ENCODE measurements at places on chromosomes 6 and 20.

DNA sequence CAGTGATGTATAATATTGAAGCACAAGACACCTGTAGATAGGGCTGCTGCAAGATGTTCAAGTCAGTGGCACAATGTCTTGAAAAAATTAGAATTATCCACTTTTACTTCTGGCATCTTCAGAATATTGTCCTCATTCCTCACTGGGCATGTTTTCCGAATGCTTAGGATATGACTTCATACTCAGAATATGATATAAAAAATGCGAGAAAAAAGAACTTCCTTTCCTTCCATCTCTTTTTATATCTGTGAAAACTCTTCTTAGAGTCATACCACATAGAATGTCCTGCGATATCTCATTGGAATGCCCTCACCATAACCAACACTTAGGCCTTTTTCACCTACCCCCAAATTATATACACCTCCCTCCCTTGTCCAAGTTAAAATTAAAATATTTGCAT is 4.6 kb downstream of the MAS1L start:
- DNase-seq, result no peak

DNA sequence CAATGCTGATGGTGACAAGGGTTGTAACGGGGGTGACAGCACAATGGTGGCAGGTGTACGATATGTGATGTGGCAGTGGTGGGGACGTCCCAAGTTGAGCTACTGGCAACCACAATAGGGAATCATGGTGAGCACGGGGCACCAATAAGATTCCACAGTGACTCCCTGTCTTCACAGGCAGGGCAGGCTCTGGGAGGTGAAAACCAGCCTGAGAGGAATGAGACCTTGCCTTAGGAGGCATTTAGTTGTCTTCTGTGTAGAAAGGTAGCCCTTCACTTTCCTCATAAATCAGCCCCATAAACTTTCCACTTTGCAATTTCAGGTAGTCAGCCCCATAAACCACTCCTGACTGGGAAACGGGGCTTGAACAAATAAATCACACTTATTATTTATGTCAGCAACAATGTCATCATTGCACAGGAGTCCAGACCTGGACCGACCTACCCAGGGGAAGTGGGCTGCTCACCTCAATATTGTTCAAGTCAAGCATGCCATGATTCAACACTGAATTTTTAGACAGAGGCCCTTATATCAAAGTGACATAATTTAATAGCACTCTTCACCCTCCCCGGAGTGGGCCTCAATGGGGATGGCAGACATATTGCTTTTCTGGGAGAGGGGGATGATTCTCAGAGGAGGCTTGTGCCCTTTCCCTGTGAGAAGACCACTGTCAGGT is 150.8 kb downstream of the CDC5L start:
- no peak for DNase-seq

- no peak for DNase-seq
Measured at GRCh38 chr20:56606174-56606945, 22.7 kb upstream of the TFAP2C start.

DNA sequence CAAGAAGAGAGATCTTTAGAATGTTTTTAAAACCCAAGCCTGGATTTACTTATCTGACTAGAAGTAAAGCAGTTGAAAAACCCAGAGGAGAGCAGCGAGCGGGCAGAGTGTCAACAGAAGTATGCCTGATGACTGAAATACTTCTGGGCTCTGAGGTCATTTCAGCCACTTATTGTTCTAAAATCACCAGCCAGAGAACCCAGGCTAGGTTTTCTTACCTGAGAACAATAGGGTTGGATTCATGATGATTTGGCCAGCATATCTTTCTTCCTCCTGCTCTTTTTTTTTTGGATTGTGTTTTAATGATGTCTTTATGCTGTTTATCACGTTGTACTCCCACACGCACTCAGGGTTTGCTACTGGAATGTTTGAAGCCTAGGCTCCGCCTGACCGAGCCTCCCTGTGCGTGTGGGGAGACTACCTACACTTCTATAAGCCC is 63.0 kb upstream of the KIF25 start:
- no peak for DNase-seq

DNA sequence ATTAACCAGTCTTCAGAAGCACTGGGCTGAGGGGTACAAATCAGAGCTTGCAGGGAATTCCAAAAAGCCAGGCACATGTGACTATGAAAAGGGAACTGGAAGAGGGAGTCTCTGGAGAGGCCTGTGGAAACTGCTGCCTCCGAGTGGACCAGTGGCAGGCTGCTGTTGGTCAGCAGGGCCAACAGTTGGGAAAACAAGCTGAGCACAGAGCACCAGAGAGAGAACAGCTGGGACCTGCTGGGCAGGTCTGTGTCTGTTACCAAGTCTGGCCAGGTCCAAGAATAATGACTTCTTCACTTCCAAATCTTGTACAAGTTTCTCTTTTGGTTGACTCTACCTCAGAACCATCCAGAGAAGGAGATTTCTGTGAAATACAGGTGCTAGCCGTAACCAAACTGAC is 81.4 kb downstream of the LIN28B start:
- no peak for DNase-seq

DNA sequence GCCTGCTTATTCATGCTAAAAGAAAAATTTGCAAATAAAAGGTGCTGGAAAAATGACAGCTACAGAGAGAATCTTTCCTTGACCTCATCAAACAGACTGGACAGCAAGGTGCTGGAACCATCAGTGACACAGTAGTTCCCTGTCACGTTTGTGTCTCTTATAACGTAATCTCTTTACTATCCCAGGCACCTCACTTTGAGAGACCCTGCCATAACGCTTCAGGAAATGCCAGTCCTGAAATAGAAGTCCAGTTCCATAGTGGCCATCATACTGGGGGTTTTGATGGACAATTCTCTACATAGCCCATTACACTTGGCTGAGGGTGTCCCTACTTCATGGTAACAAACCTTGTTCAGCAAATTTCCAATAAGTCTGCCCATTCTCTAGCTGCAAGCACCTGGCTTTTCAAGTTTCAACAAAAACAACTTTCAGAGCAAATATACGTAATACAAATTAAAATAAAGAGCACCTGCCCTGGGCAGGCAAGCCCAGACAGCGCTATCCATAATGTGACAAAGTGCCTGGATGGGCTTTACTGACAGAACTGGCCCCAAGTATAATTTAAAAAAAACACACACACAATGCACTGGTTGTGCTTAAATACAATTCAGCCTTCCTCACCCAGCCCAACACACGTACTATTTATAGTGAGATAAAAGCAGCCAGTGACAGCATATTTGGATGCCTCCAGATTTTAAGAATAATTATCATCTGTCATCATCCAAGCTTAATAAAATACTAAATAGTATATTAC is 38.7 kb downstream of the CNKSR3 start:
- DNase-seq, result no peak

- no peak for DNase-seq
Measured at GRCh38 chr6:135383766-135384165, 113.8 kb downstream of the AHI1 start.

- no peak for DNase-seq
Measured at GRCh38 chr20:22611636-22612035, 27.3 kb upstream of the FOXA2 start.

- DNase-seq, result no peak
Measured at GRCh38 chr6:130324657-130325056, 41.2 kb upstream of the TMEM200A start.

- no peak for DNase-seq
Measured at GRCh38 chr6:43407296-43407695, 20.0 kb upstream of the ABCC10 start.

DNA sequence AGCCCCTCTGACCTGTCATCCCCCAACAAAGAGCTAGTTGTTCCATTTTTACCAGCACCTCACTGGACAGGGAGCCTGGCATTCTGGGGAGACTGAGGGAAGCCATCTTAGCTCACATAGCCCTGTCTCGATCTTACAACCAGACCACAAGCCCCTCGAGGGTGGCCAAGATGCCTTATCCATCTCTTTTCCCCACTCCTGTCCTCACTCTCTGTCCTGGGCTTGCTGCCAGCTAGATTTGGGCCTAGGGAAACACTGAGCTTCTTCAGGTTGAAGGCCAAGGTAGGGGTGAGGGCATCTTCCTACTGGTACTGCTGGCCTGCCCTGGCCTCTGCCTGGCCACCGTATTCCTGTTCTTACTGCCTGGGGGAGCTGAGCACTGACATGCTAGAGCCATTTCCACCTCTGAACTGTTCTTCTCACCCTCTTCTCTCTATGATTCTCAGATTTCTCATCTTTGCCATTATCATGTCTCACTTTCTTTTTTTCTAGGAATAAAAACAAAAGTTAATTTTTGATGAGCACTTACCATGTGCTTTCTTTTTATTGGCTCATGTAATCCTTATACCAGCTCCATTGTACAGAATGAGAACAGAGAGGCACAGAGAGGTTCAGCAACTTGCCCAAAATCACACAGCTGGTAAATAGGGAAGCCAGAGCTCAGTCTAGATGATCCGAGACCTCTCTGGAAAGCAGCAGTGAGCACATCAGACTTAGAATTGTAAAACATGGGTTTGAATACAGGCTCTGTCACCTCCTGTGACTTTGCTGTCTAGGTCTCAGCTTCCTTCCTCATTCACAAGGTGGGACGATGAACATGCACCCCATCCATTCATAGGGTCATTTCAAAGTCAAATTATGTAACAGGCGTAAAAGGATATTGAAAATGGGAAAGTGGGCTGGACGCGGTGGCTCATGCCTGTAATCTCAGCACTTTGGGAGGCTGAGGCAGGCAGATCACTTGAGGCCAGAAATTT is 28.7 kb downstream of the FGD2 start:
- no peak for DNase-seq

DNA sequence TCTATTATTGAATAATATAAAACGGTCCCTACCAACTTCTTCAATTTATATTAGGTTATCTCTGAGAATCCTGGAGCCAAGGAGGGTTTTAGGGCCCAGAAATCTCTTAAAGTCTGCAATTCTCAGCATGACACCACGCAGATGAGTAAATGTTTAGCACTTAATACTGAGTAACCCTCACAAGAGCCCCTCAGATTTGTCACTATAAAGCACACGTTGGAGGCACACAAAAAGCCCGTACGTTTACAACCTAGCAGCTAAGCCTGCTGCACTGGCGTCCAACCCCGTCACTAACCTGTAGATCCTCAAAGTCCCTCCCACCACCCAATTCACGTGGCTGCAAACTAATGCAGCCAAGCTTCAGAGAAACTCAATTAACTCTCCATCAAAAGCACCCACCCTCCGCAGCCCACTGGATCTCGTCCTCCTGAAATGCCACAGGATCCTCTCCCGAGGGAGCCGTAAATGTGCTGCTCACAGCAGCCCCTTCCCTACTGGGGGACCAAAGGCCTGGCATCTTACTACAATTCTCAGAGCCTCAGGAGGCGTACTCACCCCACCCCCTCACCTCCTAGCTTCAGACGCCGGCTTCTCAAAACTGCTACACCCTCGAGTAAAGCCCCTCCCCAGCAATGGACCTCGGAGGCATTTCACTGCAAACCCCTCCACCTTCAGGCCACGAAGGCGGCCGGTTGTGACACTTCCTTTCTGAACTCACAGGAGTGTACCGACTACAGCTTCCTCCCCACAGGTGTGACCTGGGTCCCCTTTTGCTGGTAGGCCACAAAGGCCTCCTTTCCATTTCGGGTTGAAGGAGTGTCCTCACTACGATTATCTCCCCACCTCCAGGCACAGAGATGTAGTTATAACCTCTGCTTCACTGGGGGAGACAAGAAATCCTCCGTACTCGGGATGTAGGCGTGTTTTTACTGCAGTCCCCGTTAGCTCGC is 909 bp downstream of the CPNE1 start:
- no peak for DNase-seq

GRCh38 chr6:158149641-158150040 is 18.4 kb downstream of the SERAC1 start:
- no peak for DNase-seq

- DNase-seq, result no peak
Measured at GRCh38 chr20:15889061-15889460, 684.2 kb downstream of the KIF16B start.

DNA sequence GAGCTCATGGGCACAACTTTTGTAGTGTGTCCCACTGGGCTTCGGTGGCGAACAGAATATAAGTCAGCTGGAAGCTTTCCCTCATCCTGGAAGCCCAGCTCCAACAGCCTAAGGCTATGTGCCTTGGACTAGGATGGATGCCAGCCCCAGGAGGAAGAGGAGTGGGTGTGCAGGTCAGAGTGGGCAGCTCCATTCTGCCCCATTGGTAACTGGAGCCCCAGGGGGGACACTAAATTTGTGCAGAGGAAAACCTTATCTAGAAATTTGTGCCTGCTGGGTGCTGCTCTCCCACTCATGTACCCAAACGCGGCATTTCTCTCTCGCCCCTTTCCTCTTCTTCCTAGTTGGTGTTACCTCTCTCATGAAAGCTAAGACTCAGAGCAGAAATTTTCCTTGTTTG is 253.9 kb upstream of the MAN1A1 start:
- DNase-seq, result no peak

GRCh38 chr6:130980310-130981032 is 82.6 kb downstream of the EPB41L2 start:
- DNase-seq, result no peak

- DNase-seq, result no peak
Measured at GRCh38 chr6:135347887-135348286, 149.7 kb downstream of the AHI1 start.

DNA sequence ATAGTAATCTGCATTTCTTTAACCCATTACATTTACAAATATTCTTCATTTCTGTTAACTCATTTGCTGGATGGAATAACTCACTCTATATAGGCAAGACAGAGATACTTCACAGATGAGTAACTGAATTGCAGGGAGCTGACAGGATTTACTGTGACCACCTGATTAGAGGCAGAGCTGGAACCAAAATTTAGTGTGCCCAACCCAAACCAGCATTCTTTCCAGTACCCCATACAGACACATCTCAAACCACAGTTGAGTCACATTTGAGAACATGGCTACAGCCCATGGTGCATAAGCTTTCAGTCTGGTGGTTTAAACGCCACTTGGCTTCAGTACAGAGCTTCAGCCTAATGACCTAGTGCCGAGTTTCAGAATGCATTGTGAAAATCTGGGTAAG is 138.4 kb upstream of the TENT5A start:
- no peak for DNase-seq

DNA sequence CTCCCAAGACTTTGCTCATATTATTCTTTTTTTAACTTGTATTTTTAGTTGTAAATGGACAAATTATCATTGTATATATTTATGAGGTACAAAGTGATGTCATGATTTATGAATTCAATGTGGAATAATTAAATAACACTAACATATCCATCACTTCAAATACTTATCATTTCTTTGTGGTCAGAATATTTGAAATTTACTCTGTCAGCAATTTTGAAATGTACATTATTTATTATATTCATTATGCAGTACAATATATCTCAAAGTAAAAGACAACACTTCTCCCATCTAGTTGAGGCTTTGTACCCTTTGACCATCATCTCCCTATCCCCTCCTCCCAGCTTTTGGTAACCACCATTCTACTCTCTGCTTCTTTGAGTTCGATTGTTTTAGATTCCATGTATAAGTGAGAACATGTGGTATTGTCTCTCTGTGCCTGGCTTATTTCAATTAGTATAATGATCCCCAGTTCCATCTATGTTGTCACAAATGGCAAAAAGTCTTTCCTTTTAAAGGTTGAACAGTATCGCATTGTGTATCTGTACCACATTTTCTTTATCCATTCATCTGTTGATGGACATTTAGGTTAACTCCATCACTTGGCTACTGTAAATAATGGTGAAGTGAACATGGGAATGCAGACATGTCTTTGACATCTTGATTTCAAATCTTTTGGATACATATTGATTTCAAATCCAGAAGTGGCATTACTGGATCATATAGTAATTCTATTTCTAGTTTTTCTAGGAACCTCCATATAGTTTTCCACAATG is 197.2 kb downstream of the KIF6 start:
- DNase-seq, result no peak

GRCh38 chr20:41005361-41005729 is 23.3 kb upstream of the TOP1 start:
- DNase-seq, result no peak
